ENCODE measurements at places on chromosomes 7 and 10.

GRCh38 chr7:117202511-117202910 is 120.3 kb downstream of the WNT2 start:
- H3K36me3 ChIP-seq: no peaks in the 10 kb centered on the region
- no peaks in the 10 kb centered on the region for H3K27me3 ChIP-seq
- H3K4me3 ChIP-seq: no peak overlapping the region
- H3K4me1 ChIP-seq: peaks cover 17% of the 10 kb centered on the region
- no peak for DNase-seq
- no peak overlapping the region for H3K27ac ChIP-seq

DNA sequence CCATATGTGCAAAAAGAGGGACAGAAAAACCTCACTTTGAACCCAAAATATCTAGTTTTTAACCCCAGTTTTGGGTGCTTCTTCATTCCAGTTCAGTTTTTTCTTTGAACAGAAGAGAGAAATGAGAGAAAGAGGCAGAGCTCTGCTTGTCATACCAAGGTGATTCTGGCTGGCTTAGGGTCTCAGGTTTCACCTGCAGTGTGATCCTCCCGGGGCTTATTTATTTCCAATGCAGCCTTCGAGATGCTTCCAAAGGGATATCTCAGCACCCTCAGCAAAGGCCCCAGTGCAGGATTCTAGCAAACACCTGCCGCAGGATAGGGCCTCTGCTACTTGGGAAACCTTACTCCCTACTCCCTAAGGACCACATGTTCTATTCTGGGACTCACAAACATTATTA is 131.3 kb downstream of the WDR11 start:
- H3K36me3 ChIP-seq: peaks cover 22% of the 10 kb centered on the region
- H3K27ac ChIP-seq: no peak overlapping the region
- H3K27me3 ChIP-seq: peaks cover 49% of the 10 kb centered on the region
- DNase-seq: no peak

DNA sequence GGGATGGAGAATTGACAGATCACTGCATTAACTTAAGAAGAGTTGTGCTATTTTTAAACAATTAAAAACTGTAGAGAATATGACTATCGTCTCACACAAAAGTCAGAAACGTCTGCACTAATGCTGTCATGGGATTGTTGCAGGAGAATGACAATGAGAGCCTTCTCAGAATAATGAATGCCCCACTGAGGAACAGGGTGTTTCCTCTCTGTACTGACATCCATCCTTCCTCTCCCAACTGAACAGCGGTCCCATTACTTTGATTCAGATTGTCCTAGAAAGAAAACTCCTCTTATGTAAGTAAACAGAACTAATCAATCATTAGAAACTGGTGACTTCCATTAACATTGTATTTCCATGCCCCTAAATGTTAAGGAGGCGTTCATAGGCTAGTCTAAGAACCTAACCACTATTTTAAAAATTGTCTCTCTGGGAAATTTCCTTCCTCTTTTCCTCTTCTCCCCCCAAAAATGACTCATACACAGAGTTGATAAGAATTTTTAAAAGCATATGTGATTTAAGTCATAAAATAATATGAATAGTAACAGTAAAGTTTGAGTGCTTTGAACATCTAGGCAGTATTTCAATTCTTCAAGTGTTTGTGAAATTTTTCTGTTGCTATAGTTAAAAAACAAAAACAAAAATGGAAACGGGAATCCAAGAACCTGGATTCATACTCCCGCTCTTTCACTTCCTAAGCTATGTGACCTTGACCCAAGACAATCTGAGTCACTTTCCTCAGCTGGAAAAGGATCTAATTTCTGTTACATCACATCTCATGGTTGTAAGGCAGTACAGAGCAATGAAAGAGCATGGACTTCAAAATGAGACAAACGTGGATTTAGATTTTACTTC is 12.7 kb upstream of the MACC1 start:
- no peaks in the 10 kb centered on the region for H3K27me3 ChIP-seq
- no peak for DNase-seq
- H3K4me3 ChIP-seq: no peak overlapping the region
- no peaks in the 10 kb centered on the region for H3K4me1 ChIP-seq
- no peaks in the 10 kb centered on the region for H3K36me3 ChIP-seq
- H3K27ac ChIP-seq: no peak overlapping the region

- DNase-seq: no peak
- no peaks in the 10 kb centered on the region for H3K36me3 ChIP-seq
- H3K4me1 ChIP-seq: no peaks in the 10 kb centered on the region
- H3K4me3 ChIP-seq: no peak overlapping the region
- H3K27me3 ChIP-seq: no peaks in the 10 kb centered on the region
Measured at GRCh38 chr10:88185830-88186229, 322.4 kb downstream of the PTEN start.

- no peaks in the 10 kb centered on the region for H3K36me3 ChIP-seq
- H3K4me1 ChIP-seq: peaks cover 7% of the 10 kb centered on the region
- no peak overlapping the region for H3K27ac ChIP-seq
- DNase-seq: no peak
- H3K27me3 ChIP-seq: no peaks in the 10 kb centered on the region
- H3K4me3 ChIP-seq: no peak overlapping the region
Measured at GRCh38 chr7:136496551-136496950, 371.9 kb upstream of the CHRM2 start.

- H3K4me3 ChIP-seq: no peak overlapping the region
- H3K27me3 ChIP-seq: no peaks in the 10 kb centered on the region
- H3K36me3 ChIP-seq: no peaks in the 10 kb centered on the region
- no peak for DNase-seq
- peaks cover 9% of the 10 kb centered on the region for H3K4me1 ChIP-seq
- no peak overlapping the region for H3K27ac ChIP-seq
Measured at GRCh38 chr7:20510573-20510900, 104.9 kb upstream of the ABCB5 start.

DNA sequence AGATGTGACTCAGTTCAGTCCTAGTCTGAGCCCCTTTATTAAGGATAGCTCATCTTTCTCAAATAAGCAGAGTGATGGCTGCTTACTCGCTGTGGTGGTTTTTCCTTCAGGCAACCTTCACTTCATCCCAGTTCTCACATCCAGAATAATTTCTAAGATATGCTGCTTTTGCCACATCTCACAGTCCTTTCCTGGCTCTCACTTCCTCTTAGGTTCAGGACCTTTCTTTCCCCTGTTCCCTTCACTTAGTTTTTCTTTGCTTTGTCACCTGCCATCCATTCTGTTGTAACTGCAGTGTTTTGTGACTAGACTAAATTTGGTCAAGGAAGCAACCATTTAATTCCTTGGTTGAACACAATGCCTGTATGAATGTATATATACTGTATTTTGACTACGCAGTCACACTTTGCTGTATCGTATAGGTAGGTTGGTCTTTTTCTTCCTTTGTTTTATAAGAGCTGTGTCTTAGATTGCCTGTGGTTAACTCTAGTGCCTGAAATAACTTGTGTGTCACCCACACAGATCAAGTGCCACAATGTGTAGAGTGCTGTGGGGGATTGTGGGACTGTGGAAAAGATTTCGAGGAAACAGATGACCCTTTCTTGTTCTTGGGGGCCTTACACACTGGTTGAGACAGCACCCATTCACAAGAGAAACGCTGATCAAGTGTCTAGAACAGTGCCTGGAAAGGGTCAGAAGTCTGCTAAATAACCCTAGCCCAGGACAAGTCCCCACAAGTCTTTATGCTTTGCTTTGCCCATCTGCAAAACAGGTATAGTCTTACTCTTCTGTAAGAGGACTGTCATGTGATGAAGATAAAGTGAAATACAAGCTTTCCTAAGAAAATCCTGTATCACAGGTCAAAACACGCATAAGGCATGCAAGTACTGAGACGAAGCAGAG is 2.6 kb downstream of the ZNF655 start:
- H3K4me1 ChIP-seq: peaks cover 11% of the 10 kb centered on the region
- H3K27me3 ChIP-seq: no peaks in the 10 kb centered on the region
- peak overlapping the region; percentile 98 for H3K4me3 ChIP-seq
- peak overlapping the region; percentile 66 for H3K27ac ChIP-seq
- peaks cover 51% of the 10 kb centered on the region for H3K36me3 ChIP-seq

- no peak for DNase-seq
- H3K4me3 ChIP-seq: no peak overlapping the region
- peaks cover 2% of the 10 kb centered on the region for H3K4me1 ChIP-seq
- 0 out of 2 replicates have a peak, but pooled peaks cover 4% of the 10 kb centered on the region for H3K27me3 ChIP-seq
- no peak overlapping the region for H3K27ac ChIP-seq
- no peaks in the 10 kb centered on the region for H3K36me3 ChIP-seq
Measured at GRCh38 chr7:45203936-45204445, 46.4 kb downstream of the RAMP3 start.

- peak overlapping the region; percentile 95 for H3K27ac ChIP-seq
- H3K27me3 ChIP-seq: no peaks in the 10 kb centered on the region
- peak; percentile 73 for DNase-seq
- peaks cover 32% of the 10 kb centered on the region for H3K4me1 ChIP-seq
- peak overlapping the region; percentile 83 for H3K4me3 ChIP-seq
- H3K36me3 ChIP-seq: peaks cover 16% of the 10 kb centered on the region
Measured at GRCh38 chr10:100996678-100997359, 2.8 kb upstream of the LZTS2 start.

GRCh38 chr10:32332299-32332750 is 14.6 kb downstream of the EPC1 start:
- H3K4me3 ChIP-seq: no peak overlapping the region
- H3K27ac ChIP-seq: peak overlapping the region; percentile 85
- DNase-seq: no peak
- peaks cover 76% of the 10 kb centered on the region for H3K4me1 ChIP-seq
- H3K36me3 ChIP-seq: no peaks in the 10 kb centered on the region
- no peaks in the 10 kb centered on the region for H3K27me3 ChIP-seq

DNA sequence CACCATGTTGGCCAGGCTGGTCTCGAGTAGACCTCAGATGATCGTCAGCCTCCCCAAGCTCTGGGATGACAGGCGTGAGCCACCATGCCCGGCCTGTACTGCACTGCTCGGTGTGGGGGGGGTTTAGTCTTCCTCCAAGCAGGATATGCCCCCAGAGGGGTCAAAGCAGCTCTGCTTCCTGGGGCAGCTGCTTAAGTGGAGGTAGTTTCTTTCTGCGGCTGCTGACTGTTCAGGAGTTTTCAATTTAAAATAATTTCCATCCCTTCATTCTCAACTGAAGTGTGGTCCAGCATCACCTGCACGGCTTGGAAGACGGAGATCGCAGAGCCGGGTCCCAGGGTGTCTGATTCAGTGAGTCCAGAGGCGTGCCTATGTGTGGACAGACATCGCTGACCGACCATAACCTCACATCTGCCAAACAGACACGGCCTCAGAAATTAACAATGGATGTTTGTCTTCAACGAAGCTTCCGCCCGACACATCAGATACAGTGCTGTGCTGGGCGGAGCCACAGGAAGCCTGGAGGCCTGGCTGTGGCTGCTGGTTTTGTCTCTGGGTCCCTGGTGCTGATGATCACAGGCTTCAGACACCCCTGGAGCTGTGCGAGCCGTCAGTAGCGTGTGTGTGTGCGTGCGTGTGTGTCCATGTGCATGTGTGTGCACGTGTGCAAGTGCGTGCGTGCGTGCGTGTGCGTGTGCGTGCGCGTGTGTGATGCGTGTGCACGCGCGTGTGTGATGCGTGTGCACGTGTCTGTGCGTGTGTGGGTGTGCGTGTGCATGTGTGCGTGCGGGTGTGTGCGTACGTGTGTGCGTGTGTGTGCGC is 226.5 kb upstream of the PITRM1 start:
- no peak overlapping the region for H3K27ac ChIP-seq
- no peak for DNase-seq
- no peaks in the 10 kb centered on the region for H3K27me3 ChIP-seq
- peaks cover 14% of the 10 kb centered on the region for H3K4me1 ChIP-seq

GRCh38 chr7:50725774-50726173 is 56.9 kb downstream of the GRB10 start:
- H3K4me1 ChIP-seq: peaks cover 32% of the 10 kb centered on the region
- H3K27ac ChIP-seq: peak overlapping the region; percentile 45
- no peak for DNase-seq
- no peaks in the 10 kb centered on the region for H3K36me3 ChIP-seq

- H3K4me3 ChIP-seq: no peak overlapping the region
- DNase-seq: peak; percentile 8
- H3K27me3 ChIP-seq: no peaks in the 10 kb centered on the region
- no peaks in the 10 kb centered on the region for H3K36me3 ChIP-seq
Measured at GRCh38 chr10:86651021-86651471, 3.3 kb upstream of the OPN4 start.

DNA sequence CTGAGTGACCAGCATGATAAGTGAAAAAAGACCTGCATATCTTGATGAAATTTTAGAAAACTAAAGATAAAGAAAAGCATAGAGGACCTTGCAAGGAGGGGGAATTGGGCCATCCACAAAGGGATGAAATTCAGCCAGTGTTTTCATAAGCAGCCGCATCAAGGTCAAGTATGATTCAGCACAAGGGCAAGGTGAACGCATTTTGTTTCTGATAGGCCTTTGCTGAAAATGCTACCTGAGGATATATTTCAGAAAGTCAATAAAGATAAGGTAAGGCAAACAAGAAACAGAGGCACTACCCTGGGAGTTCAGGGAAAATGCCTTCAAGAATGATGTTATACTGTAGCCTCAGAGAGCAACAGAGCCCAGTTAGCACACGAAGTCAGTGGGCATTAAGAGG is 55.0 kb upstream of the SHH start:
- no peak overlapping the region for H3K27ac ChIP-seq
- peaks cover 20% of the 10 kb centered on the region for H3K36me3 ChIP-seq
- no peak overlapping the region for H3K4me3 ChIP-seq
- H3K4me1 ChIP-seq: peaks cover 23% of the 10 kb centered on the region
- DNase-seq: no peak

Data from WTC11 (cell line).